Stimulated activated CD8-positive, alpha-beta memory T cell treated with anti-CD3 and anti-CD28 coated beads, Interleukin-7, amount 100 ng/mL, for 1 hour (primary cell): ENCODE measurements at places on chromosomes 5 and 9.
A peak's percentile ranks its signal among the peaks of the same experiment; 100 is the strongest.

DNA sequence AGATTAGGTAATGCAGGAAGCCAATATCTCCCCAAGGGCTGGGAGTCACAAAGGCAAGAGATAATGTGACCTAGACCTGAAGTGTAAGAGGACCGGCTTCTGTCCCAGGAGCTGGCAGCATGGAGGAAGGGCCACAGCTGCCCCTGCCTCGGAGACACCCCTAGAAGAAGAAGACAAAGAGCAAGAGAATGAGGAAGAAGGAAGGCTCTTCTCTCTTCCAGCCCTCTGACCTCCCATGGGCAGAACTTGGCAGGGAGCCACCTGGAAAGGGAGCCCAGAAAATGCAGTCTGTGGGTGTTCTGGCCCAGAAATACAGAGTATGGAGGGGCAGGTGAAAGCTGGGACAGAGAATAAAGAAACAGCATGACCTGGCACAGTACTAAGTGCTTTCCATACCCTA lies 151.0 kb downstream of the C5orf15 start:
- DNase-seq = no peak

GRCh38 chr9:124594673-124595072 lies 87.5 kb upstream of the NR5A1 start:
- no peak for DNase-seq

DNA sequence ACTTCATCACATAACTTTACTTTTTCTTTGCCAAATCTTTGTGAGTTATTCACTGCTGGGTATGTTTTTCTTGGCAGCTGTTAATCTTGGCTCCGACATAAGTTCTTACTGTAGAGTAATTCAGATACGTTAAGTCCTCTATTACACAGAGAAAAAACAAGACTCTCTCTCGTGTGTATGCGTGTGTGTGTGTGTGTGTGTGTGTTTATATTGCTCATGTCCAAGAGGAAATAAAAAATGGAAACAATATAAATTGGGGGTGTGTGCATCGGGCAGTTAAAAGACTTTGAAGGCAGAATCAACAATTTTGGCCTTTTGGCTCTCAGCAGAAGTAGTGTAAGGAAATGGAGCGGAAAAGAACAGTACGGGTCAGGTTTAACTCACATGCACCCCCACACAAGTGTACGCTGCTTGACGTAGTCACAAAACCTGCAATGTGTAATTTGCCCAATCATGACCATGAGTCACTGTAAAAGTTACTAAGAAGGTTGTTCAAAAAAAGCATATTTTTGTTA lies 67.2 kb upstream of the IFNE start:
- DNase-seq = no peak

DNA sequence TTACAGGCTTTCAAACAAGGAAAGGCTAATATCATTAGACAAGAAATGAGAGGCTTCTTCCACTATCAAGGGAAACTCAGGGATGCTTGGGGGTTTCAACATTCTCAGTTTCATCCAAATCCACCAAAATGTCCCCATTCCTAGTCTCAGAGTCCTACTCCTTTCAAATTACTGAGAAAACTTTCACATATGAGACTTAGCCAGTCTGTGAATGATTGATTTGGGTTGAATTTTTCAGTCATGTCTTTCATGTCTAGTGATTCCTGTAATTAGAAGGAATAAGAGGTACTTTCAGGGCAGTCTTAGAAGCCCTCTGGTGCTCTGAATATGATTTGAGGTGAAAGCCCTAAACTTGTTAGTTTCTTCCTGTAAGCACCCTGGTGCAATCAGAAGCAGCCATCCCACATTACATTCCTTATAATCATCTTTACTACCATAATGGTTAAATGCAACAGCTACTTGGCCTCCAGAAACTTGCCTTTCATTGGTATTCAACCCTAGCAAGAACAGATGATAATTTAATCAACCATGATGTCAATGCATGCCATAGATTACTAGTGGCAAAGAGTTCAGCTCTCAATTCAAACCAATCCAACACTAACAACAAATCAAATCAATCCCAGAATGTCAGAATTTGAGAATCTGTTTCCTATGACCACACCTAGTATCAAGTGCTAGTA lies 50.7 kb upstream of the RIC1 start:
- no peak for DNase-seq

DNA sequence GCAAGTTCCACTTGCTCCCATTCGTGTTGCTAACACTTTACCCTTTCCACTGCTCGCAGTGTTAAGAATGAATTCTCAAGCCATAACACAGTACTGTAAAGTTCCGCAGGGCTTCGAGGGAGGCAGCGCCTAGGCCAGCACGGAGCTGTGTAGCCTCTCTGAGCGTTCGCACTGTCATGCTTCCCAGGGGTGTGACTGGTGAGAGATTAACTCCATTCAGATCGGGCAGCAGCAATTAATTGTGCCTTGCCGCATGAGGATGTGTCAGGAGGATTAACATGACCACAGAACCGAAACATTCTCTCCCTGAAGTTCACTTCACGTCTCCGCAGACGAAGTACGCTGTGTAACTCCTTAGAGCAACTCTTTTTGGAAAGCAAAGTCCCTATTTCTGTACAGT lies 23.2 kb downstream of the ZBTB34 start:
- no peak for DNase-seq

- DNase-seq = no peak
Observed at GRCh38 chr9:113577525-113578261, 114.2 kb downstream of the RGS3 start.

GRCh38 chr9:71783120-71783523 lies 14.8 kb upstream of the CEMIP2 start:
- DNase-seq = peak; percentile 60

DNA sequence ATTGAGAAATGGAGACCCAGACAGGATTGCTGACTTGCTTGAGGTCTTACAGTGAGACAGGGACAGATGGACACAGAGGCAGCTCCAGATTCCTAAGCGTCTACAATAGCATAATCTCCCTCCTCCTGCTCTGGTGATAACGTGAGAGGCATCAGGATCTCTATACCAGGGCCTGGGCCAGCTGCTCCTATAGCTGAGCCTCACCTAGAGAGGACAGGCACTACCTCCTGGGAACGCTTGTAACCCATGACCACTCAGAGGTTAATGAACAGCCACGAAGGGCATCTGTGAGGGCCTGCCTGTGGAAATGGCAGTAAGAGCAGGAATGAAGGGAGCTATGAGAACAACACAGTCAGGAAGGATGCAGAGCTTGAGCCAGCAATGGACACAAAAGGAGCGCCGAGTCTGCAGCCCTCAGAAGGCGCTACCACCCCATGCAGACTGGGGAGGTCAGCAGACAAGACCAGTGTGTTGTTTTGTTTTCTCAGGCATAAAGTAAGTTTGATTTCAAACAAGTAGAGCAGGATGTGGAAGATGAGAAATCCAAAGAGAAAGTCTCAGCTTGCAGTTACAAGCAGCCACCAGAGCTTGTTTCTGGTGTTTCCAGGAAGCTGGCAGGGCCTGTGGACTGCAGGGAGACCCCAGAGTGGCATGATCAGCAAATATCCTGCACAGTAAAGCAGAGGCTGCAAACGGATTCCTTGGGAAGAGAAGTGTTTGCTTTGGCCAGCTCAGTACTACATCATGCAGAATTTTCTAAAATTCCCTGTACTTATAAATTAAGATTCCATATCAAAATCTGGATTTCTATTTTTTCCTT lies 17.4 kb downstream of the ANKS6 start:
- DNase-seq = no peak

- DNase-seq = no peak
Observed at GRCh38 chr9:89225587-89225986, 47.0 kb upstream of the SHC3 start.
